ENCODE measurements at places on chromosomes 7 and 10. TPM values are rescaled to one million over a fixed set of nuclear protein-coding genes. Genes with fewer than 3 reads are reported as not detected.

Gene DPP6
- 1.8 TPM for total RNA-seq

Gene PVRIG
- 3.2 TPM for total RNA-seq

Gene MYO3A
- total RNA-seq, result 3.1 TPM

Gene PTN
- 12.0 TPM for total RNA-seq

DNA sequence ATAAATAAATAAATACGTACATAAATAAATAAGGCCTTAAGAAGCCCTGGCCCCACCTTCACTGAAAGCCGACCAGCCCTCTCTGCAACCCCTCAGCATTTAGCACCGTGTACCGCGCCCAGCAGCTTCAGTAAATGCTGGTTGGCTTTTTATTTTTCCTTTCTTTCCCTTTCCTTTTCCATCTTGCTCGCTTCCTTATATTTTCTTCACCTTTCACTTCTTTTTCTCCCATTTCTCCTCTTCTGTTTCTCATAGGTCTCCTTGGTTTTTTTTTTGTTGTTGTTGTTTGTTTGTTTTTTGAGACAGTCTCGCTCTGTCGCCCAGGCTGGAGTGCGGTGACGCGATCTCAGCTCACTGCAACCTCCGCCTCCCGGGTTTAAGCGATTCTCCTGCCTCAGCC is 11.2 kb downstream of the ZAN start:
- H3K27ac ChIP-seq, result no peak overlapping the region
- H3K27me3 ChIP-seq, result no peaks in the 10 kb centered on the region
- DNase-seq, result no peak
- no peaks in the 10 kb centered on the region for H3K36me3 ChIP-seq
- no peaks in the 10 kb centered on the region for H3K4me1 ChIP-seq

DNA sequence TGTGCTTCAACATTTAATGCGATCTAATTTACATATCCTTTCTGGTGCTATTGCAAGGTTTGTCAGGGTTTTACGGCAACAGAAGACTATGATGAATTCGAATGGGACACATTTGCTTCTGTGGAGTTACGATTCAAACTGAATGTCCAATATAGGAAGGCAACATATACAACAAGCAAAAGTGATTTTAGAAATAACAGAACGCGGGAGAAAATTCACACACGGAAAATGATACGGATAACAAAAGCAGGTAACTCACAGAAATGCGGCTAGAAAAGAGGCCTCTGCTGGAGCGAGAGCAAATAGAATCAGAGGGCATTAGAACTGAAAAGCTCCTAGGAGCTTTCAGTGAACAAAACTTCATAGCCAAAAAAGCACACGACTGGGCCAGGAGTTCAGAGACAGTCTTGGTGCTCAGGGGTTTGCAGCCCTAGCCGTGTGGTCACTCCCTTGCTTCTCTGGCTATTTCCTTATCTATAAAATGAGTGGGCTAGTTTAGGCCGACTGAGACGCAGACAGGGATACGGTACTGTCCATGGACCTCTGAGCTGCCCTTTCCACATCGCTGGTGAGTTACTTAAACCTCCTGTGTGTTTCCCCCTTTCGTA is 557 bp upstream of the TAX1BP1 start:
- no peaks in the 10 kb centered on the region for H3K27me3 ChIP-seq
- peak overlapping the region; percentile 97 for H3K27ac ChIP-seq
- no peaks in the 10 kb centered on the region for H3K36me3 ChIP-seq
- peak overlapping the region; percentile 93 for H3K4me3 ChIP-seq
- peak; percentile 36 for DNase-seq
- H3K4me1 ChIP-seq, result peaks cover 5% of the 10 kb centered on the region

All from kidney (tissue), 22 donors.